ENCODE measurements at places on chromosomes 13 and 19.

DNA sequence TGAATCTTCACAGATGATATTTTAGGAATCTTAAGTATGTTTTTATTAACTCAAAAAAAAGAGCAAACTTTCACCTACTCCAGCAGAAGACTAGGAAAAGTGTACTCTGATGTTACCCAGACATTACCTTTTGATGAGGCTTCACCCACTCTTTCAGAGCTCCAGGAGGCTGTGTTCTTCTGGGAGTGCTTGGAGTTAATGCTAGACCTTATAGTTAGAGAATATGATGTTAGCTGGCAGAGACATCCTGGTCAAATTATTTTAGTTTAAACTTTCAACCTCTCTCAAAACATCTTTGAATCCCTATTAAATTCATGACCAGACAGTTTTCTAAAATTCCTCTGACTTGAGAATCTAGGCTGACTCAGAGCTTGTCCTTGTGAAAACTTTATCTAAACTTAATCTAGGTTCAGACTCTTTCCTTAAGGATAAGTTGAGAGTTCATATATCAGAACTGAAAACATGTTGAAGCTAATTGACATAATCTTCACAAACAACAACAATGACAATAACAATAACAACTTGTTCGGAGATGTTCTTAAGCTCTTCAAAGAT lies 82.8 kb downstream of the ITGBL1 start:
- no peak for DNase-seq

DNA sequence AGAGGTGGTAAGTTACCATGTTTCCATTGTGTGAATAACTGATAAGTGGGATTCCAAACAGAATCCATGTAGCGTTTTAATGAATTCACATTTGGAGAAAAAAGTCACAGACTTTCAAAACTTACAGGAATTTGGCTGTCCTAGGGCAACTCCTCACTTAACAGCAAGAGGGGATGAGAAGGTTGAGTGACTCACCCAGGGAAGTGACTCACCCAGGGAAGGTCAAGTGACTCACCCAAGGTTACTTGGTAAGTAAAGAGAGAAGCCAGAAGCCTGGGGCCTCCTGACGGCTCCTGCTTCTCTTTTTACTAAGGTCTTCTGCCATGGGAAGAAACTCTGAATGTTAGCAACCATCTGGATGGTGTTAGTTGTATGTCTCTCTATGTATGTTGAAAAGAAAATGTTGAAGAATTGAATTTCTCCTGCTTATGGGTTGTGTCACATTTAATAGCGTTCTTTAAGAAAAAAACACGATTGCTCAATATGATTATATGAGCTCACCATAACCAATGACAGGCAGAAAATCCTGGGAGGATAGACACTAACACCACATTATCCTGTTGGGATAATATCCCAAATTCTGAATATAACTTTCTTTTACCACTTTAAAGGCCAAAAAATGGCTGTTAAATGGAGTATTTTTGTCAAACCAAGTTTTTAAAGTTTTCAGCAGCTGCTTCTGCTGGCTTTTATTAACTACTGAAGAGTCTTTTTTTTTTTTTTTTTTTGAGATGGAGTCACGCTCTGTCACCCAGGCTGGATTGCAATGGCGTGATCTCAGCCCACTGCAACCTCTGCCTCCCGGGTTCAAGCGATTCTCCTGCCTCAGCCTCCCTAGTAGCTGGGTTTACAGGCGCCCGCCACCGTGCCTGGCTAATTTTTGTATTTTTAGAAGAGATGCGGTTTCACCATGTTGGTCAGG lies 195.6 kb downstream of the GGACT start:
- DNase-seq = peak; percentile 41

- DNase-seq = no peak
These were observed 179.3 kb downstream of the KATNAL1 start for GRCh38 chr13:30128095-30128494.

GRCh38 chr13:53200498-53201453 lies 172.2 kb downstream of the OLFM4 start:
- DNase-seq = no peak

GRCh38 chr13:80560609-80561008 lies 219.7 kb upstream of the SPRY2 start:
- DNase-seq = no peak
